ENCODE measurements at places on chromosomes 5 and 9.
A peak's percentile ranks its signal among the peaks of the same experiment; 100 is the strongest.

GRCh38 chr5:161663431-161663830 lies 22.1 kb upstream of the GABRA6 start:
- no peak for DNase-seq

DNA sequence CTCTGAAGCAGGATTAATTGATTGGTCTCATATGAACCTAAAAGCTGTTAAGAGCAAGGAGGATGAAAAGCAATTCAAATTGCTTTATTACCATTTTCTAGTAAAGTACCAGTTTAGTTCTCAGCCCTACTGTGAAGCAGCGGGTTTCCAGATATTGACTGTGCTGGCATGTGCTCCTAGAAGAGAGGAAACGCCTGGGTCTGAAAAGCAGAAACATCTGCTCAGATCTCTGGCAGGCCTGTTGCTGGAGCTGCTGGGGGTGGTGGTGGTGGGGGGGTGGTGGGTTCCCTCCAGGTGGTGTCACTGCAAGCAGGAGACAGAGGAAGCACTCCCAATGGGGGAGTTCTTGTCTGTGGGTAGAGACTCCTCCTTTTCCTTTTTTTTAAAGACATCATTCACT lies 105.5 kb upstream of the ZNF462 start:
- DNase-seq: no peak

- no peak for DNase-seq
These were observed 53.8 kb downstream of the SREK1 start for GRCh38 chr5:66197764-66198405.

DNA sequence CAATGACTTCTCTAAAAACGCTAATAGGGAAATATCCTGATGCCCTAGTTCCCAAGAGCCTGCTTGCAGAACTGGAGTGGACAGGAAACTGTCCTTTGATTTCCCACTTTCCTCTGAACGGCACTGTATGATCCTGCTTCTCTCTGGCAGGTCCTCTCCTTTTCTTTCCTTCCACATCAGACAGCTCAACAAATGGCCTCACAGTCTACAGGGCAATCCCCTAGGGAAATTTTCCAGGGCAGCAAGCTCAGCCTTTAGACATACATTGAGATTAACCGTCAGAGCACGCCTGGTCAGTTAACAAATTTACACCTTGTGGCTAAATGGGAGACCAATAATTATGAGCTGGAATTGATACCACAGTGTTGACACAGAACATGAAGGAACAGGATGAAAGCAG lies 164.9 kb downstream of the SLC24A2 start:
- DNase-seq: no peak

DNA sequence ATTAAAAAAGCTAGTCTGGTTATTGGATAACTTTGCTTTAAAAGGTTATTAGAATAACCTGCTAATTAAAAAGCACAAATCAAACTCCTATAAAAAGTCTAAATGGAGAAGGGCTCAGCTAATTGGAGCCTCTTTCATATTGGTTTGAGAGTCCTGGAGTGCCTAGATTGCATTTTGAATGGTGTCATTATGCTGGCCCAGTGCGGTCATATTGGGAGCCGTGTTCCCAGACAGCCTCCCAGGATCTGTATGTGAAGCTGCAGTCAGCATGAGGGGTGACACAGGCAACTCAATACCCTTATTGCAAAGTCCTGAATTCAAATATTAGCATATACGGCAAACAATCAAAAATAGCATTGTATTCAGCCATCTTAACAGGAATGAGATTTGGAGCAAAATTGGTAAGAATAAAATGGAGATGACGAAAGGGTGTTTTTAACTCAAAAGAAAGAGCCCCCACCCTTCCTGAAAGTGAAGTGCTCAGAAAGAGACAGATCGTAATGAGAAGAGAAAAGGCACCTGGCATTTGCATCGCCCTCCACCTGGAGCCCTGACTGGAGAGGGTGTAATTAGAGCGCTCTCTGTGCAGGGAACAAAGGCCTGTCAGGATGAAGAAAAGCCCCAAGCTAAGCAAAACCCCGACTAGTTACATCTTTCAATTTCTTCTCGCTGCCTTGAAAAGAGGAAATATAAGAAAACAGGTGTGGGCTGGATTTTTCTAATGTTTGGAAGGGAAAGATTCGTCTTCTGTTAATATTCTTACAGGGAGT lies 621.0 kb upstream of the ADAMTS16 start:
- no peak for DNase-seq

DNA sequence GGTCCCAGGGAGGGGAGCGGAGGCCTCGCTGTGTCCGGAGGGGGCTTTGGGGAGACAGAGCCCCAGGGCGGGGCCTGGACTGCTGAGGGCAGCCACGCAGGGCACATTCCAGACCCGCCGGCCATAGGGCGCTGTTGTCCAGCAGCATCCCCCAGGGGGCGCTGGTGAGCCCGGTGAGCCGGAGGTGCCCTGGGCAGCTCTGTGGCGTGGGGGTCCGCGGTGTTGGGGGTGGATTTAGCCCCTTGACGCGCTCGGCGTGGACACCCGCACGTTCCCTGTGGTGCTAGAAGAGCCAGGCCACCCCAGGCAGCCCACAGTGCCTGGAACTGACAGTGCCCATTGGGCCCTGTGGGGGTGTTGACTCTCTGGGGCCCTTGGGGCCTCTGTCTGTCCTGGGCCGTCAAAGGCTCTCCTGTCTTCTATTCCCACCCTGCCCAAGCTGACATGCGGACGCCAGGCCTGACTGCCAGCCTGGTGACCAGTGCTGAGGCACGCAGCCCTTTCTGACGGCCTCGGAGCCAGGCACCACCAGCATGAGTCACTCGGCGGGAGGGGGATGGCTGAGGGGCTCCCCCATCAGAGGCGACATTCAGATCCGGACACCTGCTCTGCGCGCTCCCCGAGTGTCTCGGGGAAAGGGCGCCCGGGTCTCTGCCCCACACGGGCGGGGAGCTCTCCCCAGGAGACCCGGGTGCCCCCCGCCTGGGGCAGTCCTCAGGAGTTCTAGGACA lies 23.9 kb downstream of the TPPP start:
- peak; percentile 9 for DNase-seq

- no peak for DNase-seq
These were observed 729 bp upstream of the HAND1 start for GRCh38 chr5:154478752-154479159.

DNA sequence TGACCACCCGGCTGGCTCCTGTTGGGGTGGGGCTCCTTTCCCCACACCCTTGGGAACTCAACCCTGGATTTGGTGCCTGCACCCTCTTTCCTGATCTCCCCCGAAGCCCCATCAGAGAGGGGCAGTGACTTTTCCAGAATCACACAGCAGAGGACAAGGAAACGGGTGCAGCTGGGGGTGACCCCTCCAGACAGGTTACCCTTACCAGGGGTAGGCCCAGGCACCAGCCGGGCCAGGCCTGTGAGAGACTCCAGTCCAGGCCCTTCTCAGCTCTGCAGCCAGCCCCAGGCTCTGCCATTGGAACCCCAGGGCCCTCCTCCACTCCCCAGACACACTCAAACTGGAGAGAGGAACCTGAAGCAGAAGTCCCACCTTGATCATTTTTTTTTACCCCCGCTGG lies 19.0 kb upstream of the PHYHD1 start:
- no peak for DNase-seq

GRCh38 chr9:133162861-133163503 lies 732 bp downstream of the GBGT1 start:
- no peak for DNase-seq

DNA sequence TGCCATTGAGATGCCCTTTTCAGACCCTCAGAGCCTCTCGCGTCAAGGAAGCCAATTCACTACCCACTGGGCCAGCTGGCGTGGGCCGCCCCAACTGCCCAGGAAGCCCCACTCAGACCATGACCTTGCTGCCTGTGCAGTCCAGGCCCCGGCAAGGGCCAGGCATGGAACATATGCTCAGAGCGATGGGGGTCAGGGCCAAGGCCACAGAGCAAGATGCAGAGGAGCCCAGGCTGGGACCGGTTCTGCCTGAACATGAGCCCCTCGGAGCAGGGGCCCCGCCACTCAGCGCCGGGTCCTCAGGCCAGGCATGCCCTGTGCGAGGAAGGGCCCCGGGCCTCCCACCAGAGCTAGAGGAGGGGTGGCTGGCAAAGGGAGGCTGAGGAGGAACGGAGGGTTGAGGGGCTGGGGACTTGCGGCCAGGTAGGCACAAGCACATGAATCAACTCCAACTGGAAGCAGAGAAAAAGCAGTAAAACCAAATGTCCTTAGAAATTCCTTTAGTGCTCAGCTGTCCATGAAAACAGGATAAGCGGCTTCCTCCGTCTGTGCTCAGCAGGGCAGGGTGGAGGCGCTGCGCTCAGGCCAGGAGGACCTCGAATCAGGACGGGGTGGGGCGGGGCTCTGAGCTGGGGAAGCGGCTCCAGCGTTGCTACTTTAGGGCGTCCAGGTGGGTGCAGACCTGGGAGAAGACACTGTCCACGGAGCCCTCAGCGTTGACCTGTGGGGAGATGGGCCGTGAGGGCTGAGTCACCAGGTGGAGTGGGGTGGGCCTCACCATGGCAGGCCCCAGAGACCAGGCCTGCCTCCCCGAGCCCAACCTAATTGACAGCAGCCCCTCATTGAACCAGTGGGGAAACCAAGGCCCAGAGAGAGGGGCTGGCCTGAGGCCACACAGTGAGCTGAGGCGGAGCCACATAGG lies 9.9 kb downstream of the AK1 start:
- no peak for DNase-seq

DNA sequence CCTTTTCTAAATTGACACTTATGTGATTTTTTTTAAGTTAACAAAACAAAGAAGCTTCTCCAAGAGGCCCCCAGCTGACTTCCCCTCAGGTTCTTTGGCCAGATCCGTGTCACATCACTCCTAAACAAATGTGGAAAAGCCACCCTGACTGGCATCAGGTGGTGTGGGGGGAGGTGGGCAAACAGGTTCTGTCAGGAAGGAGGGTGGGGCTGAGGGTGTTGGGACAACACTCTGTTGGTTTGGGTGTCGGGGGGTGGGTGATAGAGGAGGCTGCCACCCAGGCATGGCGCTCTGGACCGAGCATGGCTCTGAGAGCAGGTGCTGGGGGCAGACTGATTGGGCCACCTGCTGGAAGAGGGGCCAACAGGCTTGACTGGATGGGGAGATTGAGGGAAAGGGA lies 210.9 kb downstream of the HSPA4 start:
- no peak for DNase-seq

GRCh38 chr9:18404434-18405029 lies 69.4 kb upstream of the ADAMTSL1 start:
- no peak for DNase-seq

DNA sequence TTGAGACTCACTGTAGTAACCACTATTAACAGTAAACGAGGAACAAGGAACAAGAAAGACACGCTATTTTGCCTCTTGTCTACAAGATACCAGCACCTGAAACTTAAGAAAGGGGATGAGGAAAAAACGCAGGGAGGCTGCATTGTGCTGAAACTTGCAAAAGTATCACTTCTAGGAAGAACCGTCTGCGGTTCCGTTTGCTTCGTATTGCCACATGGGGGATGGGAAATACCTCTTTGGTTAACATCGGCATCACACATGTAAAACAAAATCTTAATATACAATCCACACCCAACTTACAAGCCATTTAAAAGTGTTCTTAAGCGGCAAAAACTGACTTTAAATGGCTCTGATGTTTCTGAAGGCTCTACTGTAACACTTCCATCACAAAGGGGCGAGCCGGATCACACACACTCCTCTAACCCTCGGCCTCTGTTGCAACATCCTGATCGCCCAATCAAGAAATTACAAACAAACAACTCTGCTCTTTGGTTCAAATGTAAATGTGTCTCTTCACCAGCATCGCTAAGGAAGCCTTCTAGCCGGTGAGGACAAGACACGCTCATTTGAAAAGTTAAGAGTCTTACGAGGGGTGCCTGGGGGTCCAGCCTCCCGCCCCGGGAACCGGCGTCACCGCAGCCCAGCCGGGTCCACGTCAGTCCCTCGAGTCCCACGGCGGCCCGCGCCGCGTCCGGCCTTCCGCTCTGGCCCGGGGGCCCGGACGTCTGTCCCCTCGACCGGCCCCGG lies 621 bp downstream of the SEC16A start:
- DNase-seq: no peak

DNA sequence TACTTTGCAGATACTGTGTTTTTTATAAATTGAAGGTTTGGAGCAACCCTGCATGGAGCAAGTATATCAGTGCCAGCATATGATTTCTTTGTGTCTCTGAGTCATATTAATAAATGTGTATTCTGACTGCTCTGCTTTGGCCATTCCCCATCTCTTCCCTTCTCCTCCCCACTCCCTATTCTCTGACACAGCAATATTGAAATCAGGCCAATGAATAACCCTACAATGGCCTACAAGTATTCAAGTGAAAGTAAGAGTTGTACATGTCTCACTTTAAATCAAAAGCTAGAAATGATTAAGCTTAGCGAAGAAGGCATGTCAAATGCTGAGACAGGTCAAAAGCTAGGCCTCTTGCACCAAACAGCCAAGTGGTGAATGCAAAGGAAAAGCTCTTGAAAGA lies 82.2 kb upstream of the TLX3 start:
- DNase-seq: no peak

DNA sequence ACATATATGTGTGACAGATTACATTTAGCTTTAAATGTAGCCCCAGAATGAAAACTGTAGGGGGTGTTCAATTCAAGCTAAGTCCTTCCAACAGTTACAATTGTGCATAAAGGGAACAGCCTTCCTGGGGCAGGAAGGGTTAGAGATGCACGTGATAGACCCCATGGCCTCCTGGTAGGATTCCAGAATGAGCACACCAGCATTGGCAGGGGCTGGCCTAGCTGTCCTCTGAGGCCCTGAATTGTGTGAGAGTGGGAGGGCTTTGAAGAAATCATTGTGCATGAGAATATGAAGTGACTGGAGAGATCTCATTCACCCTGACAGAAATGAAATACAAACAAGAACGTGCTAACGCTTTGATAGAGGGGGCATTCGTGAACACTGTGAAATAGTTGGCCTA lies 663.8 kb upstream of the KLF4 start:
- DNase-seq: no peak

GRCh38 chr9:2817999-2818803 lies 25.7 kb downstream of the PUM3 start:
- no peak for DNase-seq

DNA sequence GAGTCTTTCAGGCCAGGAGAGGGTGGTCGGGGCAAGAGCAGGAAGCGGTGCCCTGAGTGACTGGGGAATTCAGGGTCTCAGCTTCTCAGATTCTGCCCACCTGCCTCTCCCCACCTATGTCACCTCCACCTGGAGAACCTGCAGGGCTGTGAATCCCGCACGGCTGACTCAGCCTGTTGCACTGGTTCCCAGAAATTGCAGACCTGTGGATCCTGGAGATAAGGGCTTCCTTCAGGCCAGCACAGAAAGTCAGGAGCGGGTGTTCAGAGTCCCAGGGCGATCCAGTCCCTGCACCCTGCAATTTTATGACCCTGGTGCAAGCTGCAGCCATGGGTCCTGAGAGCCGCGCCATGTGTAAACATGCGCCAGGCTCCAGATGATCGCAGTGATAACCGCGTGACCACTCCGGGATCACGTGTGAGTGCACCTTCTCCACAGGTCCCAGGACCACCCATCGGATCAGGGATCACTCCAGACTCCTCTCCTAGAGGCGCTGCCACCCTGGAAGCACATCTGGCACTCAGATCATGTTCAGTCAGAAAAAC lies 17.8 kb downstream of the IRX4 start:
- no peak for DNase-seq

- no peak for DNase-seq
These were observed 86.0 kb upstream of the FER start for GRCh38 chr5:108661590-108662219.

Measured in activated naive CD4-positive, alpha-beta T cell treated with anti-CD3 and anti-CD28 coated beads, Interleukin-2, amount 50 U/mL, for 16 hours (primary cell).